ENCODE measurements at places on chromosomes 5 and 9. TPM values are rescaled to one million over a fixed set of nuclear protein-coding genes. Genes with fewer than 3 reads are reported as not detected.

DNA sequence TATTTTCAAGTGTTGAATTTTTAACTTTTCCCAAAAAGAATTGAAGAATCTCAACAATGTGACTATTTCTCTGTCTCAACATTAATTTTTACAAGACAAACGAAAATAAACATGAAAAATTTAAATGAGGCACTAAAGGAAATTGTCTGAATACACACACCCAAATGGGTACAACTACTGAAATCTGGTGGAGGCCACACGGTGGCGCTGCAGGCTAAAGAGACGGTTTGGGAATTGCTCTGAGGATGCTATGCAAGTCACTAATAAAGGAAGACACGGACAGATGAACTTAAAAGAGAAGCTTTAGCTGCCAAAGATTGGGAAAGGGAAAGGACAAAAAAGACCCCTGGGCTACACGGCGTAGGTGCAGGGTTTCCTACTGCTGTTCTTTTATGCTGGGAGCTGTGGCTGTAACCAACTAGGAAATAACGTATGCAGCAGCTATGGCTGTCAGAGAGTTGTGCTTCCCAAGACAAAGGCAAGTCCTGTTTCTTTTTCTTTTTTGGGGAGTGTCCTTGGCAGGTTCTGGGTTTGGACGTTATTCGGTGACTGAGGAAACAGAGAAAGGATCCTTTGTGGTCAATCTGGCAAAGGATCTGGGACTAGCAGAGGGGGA lies at the start of gene PCDHB10:
Gene PCDHB10, plus strand, starts transcription at position 244 of the 616 bp plus-strand sequence. Its CDS starts 200 bp downstream, at position 444.
- DNase-seq: no peak

DNA sequence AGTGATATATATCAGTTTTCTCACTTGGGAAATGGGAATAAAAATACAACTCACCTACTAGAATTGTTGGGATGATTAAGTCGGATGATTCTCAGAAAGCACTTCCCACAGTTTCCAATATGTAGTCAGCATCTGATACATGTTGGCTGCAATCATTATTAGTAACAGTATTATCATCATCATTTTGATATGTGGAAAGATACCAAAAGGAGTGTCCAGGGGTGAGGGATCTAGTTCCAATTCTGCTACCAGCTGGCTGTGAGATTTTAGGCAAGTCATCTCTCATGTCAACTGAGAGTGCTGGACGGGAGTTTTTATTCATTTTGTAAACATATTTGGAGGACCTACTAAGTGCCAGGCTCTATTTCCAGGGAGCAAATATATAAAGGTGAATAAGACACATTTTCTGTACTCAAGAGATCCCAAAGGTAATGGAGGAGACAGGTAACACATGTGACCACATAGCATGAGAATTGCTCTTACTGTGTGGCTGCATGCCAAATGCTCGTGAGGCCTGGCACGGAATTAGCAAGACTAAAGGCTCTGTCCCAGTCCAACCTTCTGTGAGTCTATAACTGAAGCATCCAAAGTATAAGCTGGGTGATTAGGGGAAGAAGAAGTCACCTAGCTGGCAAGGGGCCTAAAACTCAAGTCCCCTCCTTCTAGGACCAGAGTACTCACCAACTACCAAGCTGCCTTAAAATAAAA lies 83.0 kb downstream of the GRIA1 start:
- DNase-seq: no peak

DNA sequence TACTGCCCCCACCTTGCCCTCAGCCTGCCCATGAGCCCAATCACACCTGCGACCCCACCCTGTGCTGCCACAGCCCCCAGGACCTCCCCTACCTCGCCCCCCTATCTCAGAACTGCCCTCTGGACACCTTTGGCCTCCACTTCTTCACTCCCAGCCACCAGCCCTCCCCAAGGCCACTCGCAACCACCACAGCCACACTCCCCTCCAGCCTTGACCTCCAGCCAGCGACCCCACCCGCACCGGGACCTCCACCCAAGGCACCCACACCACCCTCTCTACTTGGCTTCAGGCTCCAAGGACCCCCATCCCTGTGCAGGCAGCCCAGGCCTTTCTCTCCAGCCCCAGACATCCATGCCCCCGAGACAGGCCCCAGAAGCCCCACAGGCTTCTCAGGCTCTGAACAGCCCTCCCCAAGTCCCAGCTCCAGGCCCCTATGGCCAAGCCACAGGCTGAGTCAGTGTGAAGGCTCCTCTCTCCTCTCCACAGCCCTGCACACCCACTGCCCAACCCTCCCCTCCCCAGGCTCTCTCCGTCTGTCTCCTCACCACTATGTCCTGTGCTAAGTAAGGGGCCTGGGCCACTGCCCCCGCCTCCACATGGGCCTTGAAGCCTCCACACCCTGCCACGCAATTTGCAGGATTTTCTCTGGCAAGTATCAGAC lies 2.0 kb downstream of the AK1 start:
- DNase-seq: no peak

- no peak for DNase-seq
Measured at GRCh38 chr5:127428748-127429147, 88.7 kb upstream of the PRRC1 start.

GRCh38 chr9:114851306-114851705 lies 45.5 kb upstream of the TNFSF15 start:
- DNase-seq: no peak

- DNase-seq: no peak
Measured at GRCh38 chr5:11611011-11611410, 293.2 kb downstream of the CTNND2 start.

GRCh38 chr5:119578937-119579336 lies 50.4 kb upstream of the FAM170A start:
- DNase-seq: no peak

- DNase-seq: peak; percentile 30
Measured at GRCh38 chr5:72328172-72328571, 8.0 kb downstream of the PTCD2 start.

GRCh38 chr9:131656356-131657036 lies 83.4 kb downstream of the RAPGEF1 start:
- peak; percentile 82 for DNase-seq

DNA sequence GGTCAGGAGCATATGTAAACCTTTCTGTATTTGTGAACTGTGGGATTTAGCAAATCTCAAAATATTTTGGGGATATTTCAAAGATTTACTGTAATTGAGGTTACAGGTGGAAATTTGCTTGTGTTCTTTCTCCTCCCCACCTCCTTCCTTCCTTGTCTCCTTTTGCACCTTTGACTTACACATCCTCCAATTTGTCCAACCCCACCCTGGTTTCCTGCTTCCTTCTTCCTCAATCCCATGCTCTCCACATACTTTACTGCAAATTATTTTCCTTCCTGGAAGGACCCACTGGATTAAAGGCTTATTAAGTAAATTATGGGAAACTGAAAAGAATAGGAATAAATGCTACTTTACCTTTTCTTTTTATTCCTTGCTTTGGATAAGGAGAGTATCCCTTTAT lies 74.5 kb upstream of the LRRC70 start:
- DNase-seq: no peak

- no peak for DNase-seq
Measured at GRCh38 chr5:122705851-122706250, 69.0 kb upstream of the SNX2 start.

DNA sequence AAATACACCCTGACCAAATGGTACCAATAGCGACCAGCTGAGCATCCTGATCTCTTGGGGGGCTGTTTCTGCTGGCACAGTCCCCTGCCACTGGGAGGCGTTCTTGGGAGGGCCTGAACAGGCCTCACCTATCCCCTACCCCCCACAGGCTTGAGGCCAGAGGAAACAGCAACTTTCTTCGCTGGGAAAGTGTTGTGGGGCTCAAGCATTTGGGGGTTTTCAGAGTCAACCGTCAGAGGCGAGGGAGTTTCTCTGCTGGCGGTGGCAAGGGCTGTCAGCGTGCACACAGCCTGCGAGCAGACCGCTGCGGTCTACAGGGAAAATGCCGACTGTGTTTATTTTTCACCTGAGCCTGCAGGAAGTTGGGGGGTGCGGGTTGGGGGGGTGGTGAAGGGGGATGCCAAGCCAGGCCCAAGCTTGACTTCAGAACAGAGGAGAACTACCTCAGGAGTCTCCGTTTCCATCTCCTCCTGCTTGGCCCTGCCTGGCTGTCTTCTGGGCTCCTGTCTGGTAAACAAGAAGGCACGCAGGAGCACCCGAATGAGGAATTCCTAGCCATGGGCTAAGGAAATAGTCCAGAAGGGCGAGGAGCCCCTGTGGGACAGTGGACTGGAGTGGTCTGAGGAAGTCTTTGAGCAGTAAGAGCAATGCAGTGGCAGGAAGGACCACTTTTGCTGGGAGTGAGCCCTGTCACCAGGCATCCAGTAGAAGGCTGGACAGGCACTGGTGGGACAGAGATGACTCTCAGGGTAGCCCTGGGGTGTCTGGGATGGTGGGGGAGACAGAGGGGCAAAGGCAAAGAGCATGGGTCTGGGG lies 18.1 kb downstream of the TCF7 start:
- no peak for DNase-seq

DNA sequence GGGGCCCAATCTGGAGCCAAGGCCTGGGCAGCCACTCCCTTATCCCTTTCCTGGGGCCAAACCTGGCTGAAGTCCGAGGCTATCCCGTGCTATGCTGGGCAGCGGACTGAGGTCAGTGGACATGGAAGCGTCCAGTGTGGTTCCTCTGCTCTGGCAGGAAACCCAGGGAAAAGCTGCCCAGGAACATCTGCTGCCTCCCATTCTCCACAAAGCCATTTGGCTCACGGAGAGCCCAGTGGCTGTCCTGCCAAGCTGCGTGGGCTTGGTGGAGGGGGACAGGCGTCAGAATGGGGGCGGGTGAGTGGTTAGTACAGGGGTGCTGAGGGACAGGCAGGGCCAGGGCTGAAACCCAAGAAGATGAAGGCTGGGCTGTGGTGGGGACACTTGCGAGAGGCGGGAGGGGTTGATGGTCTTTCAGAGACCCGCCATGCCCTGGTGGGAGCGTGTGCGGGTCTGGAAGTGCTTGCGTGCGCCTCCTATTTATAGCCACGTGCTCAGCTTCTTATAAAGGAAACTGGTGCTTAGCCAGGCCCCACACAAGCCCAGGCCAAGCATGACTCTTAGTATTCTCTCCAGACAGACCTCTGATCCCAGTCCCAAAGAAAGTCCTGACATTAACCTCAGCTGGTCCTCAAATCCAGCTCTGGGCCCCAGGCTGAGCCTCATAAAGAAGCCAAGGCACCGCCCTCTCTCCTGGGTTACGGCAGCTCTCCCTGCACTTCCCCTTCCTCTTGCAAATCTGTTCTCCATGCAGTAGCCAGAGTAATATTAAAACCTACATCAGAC lies 9.4 kb upstream of the SLC6A7 start:
- peak; percentile 94 for DNase-seq

DNA sequence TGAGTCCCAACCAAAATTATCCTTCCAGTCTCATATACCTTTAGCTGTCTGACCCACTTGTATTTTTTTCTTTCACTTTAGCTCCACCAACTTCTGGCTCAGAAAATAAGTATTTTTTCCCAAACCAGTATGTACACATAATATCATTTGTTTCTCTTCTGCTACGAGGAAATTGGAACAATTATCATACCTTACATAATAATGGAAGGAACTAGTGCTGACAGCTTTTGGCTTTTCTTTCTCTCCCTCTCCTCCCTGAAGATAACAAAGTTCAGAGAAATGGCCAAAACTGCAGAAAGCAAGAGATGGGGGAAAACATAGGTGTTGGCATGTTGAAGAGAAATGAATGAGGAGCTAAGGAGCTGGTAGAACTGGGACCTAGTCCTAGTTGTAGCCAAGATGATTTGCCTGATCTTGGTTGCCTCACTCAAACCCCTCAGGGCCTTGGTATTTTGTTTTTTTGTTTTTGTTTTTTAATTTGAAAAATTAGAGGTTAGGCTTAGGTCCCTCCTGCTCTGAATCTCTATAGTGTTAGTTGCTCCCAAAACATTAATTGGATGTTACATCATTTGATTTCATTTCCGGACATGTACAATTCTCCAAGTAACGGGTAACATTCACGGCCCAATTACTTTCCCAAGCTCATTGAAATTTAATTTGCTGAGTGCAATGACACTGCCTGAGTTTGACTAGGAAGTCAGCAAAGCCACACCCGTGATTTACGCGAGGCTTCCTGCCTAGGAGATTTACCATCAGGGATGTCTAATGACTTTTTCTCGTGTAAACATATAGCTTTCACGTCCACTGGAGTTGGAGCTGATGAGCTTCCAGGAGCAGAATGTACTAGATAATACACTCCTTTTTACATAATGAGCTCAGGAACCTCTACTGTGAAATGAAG lies 291.6 kb downstream of the TLE1 start:
- no peak for DNase-seq

DNM1 gene
- 6.6 TPM for total RNA-seq

PCDHAC1 gene
- 0.11 TPM for total RNA-seq

BNIP1 gene
- 13.1 TPM for total RNA-seq

PLEKHG4B gene
- total RNA-seq: not detected

NSMF gene
- total RNA-seq: 18.8 TPM

CARD6 gene
- total RNA-seq: 9.1 TPM

Measured in right cardiac atrium (tissue), 5 donors.